ENCODE measurements at places on chromosomes 2 and 18.
A peak's percentile ranks its signal among the peaks of the same experiment; 100 is the strongest.

- no peak for DNase-seq
Measured at GRCh38 chr2:159322419-159322818, 35.9 kb upstream of the WDSUB1 start.

DNA sequence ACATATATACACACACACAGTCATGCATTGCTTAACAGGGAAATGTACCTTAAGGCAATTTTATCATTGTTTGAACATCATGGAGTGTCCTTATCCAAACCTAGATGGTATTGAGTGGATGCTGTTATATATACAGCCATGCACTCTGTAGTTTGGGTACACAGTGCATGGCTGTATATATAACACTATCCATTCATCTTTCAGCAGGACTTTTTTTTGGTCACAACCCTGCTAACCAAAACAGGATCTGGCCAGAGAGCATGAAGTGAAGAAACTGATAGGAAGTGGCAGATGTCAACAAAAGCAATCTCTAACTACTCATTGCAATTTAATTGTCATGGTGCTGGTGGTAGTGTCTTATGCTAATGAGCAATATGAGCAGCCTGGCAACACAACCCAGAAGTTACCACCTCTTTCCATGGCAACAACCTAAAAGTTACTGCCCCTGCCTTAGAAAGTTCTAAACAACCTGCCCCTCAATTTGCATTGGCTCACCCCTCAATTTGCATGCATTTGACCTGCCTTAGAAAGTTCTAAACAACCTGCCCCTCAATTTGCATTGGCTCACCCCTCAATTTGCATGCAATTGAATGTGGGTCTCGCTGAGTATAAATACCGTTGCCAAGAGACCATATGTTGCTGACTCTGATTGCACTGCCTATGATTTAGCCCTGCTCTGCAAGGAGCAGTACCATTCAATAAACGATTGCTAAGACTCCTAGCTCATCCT is 434.9 kb downstream of the DSEL start:
- DNase-seq = no peak

DNA sequence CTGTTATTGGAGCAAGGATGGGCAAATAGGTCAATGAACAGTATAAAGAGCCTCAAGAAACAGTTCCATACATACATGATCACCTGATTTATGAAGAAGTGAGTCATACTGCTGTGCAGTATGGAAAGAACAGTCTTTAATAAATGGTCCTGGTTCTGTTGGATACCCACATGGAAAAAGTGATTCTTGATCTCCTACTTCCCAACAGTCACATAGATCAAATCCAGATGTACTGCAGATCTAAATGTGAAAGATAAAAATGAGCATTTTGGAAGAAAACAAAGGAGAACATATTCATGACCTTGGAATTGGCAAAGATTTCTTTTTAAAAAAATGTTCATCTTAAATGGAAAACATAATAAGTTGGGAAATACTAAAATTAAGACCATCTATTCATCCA is 75.8 kb downstream of the CCDC148 start:
- peak; percentile 12 for DNase-seq

DNA sequence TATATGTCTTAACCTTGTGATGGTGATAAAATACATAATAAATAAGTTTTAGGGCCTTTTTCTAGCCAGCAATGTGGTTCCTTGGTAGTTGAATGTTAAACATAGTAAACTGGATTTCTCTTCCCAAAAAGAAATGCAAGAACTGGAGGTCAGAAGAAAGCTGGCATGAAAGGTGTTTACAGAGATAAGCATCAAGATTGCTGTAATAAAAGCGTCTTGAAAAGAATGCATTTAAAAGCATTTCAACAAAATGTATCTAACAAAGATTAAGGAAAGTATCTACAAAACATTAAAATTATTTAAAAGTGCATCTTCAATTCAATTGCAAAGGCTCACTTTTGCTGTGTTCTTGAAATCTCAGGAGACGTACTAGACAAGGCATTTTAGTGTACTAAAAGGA is 419.0 kb downstream of the ERBB4 start:
- DNase-seq = no peak

- no peak for DNase-seq
Measured at GRCh38 chr2:223560749-223561435, 41.3 kb downstream of the SCG2 start.

DNA sequence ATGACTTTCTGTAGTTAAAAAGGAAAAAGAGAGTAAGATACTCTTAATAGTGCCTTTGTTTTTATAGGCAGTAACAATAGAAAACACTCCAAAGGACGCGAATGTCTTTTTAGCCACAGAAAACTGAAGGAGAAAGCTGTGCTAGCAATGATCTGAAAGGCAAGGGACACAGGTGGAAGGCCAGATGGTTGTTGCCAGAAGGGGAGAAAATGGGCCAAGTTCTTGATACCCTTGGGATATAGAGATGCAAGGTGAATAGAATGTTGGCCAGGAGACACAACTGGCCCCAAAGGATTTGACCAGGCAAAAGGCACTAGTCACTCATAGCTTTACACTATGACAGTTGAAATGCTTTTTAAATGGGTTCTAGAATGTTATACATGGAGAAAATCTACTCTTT is 180.0 kb downstream of the NRXN1 start:
- no peak for DNase-seq

GRCh38 chr18:59050661-59051057 is 89.0 kb upstream of the SEC11C start:
- no peak for DNase-seq

- no peak for DNase-seq
Measured at GRCh38 chr2:71517851-71518250, 64.5 kb downstream of the DYSF start.

GRCh38 chr18:39232937-39233336 is 1667.3 kb upstream of the CELF4 start:
- DNase-seq = no peak

GRCh38 chr2:1375794-1376193 is 37.5 kb upstream of the TPO start:
- no peak for DNase-seq

- DNase-seq = no peak
Measured at GRCh38 chr2:204114295-204115136, 178.0 kb downstream of the ICOS start.

DNA sequence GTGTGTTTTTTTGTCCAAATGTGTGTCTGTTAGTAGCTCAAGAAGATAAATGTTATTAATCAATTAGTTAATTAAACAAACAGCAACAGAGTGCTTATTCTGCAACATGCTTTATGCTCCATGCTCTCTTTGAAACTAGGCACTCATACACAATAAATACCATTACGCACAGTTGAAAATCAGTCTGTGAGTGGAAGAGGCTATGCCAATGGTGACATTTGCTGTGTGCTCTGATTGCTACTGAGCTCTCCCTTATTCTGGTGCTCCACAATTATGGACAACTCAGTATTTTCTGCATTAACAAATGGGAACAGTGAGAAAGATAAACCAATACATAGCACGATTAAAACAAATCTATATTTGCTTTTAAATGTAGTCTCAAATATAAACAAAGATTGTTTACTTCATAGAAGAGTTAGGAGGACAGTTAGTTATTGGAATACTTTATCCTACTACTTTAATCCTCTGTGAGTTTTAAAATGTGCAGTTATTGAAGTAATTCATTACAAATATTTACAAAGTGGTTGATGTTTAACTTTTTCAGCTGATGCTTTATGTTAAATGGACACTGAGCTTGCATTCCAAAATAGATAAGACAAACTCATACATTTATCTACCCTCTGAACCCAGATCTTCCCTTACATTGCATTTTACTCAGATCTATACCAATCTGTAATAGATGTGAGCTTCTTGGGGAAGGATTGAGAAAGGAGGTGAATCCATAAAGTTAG is 55.3 kb downstream of the NXPH2 start:
- DNase-seq = no peak

All from AG09319 (cell line).